ENCODE measurements at places on chromosomes 6 and 20.

GRCh38 chr20:4090756-4091489 lies 75.6 kb upstream of the RNF24 start:
- no peak for DNase-seq

GRCh38 chr20:37389241-37389747 lies 43.4 kb downstream of the SRC start:
- DNase-seq = no peak

GRCh38 chr20:47847884-47848485 lies 62.7 kb upstream of the SULF2 start:
- DNase-seq = no peak

- no peak for DNase-seq
Observed at GRCh38 chr6:24743944-24744335, 25.0 kb upstream of the C6orf62 start.

GRCh38 chr6:148398678-148399077 lies 56.0 kb downstream of the SASH1 start:
- no peak for DNase-seq

DNA sequence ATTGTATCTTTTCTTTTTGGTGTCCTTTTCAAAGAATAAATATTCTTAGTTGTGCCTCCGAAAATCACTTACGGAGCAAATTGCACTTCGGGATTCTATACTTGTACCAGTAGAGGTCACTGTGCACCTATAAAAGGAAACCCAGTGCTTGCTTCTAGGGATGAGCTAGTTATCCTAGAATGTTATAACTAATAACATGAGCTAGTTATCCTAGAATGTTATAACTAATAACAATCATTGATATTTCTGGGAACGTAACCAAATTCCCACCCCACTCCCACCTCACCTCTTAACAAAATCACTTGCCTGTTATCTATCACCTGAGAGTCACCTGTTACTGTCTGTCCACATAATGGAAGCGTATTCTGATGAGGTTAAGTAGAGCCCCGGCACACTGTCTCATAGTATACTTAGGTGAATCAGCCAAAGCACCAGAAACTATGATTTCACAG lies 126.9 kb upstream of the TIAM2 start:
- peak; percentile 3 for DNase-seq

GRCh38 chr6:32895006-32895345 lies 41.0 kb downstream of the PSMB9 start:
- DNase-seq = no peak
